Renal pelvis (tissue), 12 donors: ENCODE measurements at places on chromosomes 13 and 19.

DNA sequence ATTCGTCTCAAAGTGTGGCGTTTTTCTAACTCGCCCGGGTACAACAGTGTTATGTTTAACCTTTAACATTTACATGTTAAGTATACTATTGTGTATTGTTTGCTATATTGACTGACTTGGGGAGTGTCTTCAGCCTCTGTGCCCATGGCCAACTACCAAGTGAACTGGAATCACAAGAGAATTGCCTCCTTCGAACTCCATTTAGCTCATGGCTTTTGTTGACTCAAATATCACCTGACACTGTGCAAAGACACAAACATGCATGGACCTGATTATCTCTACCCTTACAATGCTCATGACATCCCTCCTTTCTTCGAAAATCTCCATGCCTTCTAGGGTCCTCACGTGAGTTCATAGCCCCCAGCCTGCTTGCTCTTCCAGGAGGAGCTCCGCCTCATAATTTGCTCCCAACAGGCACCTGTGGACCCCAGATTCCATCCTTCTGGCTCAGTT lies 704 bp downstream of the ZNF814 start:
- DNase-seq: no peak

- no peak for DNase-seq
Measured at GRCh38 chr13:44294876-44295275, 78.7 kb upstream of the SERP2 start.

DNA sequence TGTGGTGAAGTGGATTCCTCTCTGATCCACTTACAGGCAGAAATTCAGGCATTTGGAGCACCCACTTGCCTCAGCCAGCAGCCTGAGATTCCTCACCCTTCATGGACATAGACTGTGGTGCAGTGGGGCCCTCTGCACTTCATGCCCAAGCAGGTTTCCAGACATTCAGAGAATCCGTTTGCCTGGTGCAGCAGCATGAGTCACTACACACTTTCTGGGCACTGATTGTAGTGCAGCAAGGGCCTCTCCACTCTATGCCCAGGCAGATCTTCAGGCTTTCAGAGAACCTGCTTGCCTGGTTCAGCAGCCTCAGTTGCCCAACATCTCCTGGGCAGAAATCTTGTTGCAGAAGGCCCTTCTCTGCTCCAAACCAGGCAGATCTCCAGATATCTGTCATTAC lies 920.9 kb downstream of the SLITRK5 start:
- DNase-seq: no peak

DNA sequence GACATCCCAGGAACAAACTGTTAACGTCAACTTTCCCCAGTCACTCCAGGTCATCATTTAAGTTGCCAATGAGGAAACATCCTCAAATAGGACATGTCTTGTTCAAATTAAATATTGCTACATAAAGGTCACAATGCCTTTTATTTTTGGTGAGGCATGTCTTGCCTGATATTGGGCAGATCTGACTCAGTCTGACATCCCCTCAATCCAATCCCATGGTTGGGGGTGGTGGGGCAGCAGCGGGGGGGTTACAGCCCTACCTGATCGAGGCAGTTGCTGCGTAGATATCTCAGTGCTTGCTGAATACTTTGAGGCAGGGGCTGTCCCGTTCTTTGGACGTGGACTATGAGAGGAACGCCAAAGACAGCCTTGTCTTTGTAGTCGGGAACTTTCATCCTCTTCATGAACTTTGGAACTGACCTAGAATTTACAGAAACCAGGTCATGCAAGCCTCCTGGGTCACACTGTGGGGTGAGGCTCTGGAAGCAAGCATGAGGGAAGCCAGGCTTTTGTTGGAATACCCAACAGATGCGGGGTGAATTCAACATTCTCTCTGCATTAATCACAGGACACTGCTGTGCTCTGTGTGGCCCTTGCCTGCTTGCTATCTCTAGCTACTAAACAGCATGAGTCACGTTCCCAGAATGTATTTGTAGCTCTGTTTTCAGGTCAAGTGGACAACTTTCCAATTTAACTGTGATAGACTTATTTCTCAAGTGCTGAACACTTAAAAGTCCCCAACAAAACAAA lies 109.8 kb downstream of the KL start:
- no peak for DNase-seq

DNA sequence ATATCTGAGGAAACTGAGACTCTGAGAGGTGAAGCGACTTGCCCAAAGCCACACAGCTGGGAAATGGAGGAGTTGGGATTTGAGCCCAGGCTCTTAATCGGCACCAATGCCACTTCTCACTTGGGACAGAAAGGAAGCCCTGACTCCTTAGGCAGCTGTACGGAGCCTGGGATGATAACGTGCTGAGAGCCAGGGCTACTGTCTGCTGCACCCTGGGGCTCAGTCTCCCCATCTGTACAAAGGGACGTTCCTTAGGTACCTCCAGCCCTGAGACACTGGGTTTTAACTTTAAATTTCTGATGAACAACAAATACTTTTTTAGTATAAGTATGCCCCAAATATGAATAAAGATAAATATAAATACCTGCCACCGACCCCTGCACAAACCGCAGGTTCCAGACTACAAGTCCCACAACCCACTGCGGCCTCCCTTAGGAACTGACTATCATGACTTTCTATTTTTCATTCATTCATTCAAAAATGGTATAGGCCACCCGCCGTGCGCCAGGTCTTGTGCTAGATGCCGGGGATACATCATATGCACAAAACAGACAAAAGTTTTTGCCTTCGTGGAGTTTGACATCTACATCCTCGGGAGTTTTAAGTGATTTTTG lies 776 bp upstream of the NCLN start:
- no peak for DNase-seq

DNA sequence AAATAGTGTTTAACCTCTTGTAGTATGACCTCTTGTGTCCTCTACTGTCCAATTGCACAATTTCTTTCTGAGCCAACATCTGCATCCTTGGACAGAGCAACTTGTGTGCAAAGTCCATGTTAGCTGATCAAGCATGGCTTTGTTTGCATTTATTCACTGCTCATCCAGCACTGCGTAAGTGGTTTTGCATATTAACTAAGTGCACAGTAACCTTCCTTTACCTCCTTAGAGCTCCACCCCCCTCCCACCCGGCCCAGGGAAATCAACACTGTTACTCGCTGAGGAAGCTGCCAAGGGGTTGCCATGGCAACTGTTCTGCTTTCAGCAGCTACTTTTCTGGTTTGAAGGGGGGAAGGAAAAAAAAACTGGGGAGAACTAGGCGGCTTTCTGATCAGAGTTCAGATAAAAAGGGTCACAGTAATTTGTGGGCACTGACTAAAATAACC lies 153.5 kb upstream of the KLF12 start:
- peak; percentile 92 for DNase-seq

DNA sequence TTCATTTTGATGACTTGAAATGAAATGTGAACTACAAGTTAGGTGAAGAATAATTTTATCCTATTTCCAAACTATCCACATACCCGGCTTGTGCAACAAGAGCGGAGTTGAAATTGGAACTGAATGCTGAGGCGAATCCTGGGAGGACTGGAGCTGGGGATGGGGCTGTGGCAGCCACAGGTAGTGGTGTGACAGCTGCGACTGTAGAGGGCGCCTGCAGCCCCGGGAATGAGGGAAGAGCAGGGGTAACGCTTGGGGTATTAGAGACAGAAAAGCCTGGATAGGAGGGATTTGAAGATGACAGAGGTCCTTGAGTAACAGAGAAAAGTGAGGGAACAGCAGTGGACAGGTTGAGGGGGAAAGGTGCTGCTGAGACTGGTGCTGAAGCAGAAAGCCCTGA lies 22.0 kb upstream of the STOML3 start:
- no peak for DNase-seq

DNA sequence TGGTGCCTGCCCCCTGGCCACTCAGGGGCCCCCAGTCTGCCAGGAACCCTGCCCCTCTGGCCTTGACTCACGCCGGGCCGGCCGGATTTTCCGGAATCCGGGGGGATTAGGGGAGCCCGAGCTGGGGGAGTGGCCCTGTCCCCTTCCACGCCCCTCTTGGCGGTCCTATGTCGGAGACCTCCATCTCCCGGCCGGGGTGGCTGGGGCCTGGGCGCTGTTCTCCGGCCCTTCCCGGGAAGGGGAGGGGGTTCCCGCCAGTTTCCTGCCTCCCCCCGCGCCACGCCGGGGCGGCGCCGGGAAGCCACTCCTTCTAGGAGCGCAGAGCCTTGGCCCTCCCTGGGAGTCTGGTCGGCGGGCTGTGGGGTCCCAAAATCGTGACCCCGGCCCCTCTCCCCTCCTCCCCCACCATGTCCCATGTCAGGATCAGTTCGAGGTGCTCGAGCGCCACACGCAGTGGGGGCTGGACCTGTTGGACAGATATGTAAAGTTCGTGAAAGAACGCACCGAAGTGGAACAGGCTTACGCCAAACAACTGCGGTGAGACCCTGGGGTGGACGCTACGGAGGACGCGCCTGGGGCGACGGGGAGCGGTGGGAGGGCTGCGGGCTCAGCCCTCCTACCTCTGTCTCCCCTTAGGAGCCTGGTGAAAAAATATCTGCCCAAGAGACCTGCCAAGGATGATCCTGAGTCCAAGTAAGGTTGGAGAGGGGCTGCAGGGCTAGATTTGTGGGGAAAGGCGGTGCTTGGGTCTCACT lies 1.3 kb downstream of the TRIP10 start:
- no peak for DNase-seq

GRCh38 chr13:42807866-42808265 lies 26.5 kb downstream of the FAM216B start:
- no peak for DNase-seq

GRCh38 chr13:27672025-27672424 lies 50.3 kb downstream of the POLR1D start:
- no peak for DNase-seq

- DNase-seq: no peak
Measured at GRCh38 chr13:28394422-28394821, 100.5 kb downstream of the FLT1 start.

- DNase-seq: no peak
Measured at GRCh38 chr13:29581666-29582065, 13.8 kb downstream of the SLC7A1 start.

DNA sequence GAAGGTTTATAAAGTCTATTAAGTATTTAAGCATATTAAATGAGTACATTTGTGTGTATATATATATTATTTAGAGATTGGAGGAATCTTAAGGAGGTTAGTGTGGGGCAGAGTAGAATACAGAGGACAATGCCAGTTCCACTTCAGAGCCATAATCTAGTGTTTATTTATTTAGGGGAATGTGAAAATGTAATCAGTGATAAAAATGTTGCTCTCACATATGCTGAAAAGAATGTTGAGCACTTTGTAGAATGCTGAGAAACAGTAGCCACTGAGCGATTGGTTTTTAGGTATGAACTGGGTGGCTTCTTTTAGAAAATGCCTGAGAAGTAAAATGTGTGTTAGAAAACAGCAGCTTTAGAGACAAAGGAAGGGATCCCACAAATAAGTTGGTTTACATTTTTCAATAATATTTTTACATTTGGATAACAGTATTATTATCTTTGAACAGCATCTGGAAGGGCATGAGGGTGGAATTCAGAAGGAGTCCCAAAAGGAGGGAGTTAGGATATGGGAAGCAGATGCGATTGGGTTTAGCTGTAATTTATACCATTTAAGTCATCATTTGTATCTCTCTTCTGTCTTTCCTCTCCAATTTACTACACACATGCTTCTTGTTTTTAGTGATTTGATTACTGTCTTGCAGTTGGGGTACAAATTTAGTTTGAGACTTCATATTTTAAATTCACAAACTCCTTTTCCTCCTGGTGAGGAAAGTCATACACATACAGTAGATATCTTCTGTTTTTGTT lies 68.6 kb downstream of the NDFIP2 start:
- DNase-seq: no peak

GRCh38 chr13:49052813-49053212 lies 77.1 kb downstream of the FNDC3A start:
- DNase-seq: no peak

DNA sequence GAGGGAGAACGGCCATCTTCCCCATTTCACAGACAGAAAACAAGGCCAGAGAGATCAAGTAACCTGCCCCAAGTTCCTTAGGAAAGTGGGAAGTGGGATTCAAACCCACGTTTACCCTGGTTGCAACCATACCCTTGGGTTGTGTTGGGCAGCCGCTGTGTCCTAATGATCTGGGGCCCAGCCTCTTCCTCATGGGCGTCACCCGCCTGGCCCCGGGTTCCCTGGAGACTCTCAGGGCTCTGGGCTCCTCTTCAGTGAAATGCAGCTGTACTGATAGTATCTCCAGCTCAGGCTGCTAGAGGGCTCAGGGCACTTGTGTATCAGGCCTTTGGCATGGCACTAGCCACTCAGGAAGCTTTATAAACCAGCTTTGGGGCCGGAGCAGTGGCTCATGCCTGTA lies 9.8 kb downstream of the TMED1 start:
- no peak for DNase-seq

- no peak for DNase-seq
Measured at GRCh38 chr13:36059321-36059720, 71.9 kb downstream of the DCLK1 start.

DNA sequence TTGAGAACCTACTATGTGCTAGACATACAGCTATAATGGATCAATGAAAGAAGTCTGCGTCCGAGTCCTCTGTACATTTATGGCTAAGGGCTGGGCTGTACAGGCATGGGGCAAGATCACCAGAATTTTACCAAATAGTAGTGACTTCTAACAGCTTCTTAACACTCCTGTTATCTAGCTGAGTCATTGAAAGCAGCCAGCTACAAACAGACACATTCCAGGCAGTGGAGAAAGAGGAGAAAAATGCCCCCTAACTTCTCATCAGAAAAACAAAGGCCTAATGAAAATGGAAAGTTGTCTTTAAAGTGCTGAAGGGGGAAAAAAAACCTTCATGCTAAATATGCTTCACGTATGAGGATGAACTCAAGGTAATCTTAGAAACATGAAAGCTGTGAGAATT lies 14.3 kb upstream of the ZNF667 start:
- DNase-seq: no peak

DNA sequence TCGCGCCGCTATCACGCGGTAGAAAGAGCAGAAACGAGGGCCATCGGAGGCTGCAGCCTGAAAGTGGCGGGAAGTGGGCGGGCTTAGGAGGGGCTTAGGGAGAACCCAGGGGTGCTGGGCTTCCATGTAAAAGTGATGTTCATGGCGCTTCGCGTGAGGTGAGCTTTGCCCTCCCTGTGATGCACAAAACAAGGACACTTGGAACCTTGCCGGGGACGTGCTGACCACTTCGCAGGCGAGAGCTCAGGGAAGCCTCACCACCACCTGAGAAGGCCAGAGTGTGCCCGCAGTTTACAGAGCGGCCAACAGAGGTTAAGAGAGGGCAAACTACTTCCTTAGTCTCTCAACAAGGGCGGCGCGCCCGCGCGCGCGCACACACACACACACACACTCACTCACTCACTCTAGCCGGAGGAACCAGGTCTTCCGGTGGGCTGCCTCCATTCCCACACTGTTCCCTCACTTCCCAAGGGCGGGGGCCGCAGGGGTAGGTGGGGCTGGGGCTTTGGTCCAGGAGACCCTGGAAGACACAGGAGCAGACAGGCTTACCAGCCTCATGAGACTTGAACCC lies 651 bp downstream of the GAPDHS start:
- no peak for DNase-seq
